Activated naive CD4-positive, alpha-beta T cell (primary cell): ENCODE measurements at places on chromosomes 2 and 18.

- DNase-seq, result no peak
Measured at GRCh38 chr18:76351961-76352581, 143.0 kb downstream of the ZNF516 start.

DNA sequence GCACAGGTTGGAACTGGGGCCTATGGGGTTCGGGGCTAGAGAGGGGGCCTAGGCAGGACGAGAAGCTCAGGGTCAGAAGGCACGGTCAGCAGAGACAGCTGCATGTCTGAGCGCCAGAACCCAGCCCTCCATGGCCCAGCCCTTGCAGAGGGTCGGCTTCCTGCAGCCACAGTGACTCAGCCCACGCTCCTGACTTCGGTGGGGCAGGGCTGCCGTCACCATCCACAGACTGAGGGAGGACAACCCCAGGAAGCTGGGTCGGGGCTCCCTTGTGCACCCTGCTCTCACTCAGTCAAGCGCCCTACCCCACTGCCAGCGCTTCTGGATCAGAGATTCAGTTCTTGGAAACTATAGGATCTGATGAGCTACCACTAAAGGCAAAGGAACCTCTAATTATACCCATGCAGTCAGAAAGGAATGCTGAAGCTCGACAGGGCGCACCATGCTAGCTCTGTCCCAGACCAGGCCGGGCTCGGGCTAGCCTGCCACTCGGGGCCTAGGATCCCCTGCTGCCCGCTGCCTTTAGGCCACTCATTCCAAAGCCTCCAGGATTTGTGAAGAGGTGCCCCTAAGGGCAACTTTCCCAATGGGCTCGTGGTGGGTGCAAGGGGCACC lies 3.0 kb downstream of the ACTR1B start:
- DNase-seq, result no peak

DNA sequence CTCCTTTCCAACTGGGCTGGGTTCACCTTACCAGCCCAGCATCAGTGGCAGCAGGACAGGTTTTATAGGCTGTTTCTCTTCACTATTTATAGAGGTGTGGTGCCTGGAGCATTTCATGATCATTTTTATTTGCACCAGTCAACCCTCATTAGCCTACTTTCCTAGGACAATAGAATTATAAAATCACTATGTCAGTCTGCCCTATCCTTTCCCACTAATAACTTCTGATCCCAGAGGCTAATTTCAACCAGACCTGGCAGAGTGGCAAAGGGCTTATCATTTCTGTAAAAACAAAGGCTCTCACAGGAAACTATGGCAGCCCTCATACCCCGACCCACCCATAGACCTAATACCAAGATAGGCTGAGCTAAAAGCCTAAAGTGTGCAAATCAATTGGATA lies 243.5 kb upstream of the TMEFF2 start:
- no peak for DNase-seq

GRCh38 chr18:57918601-57919000 lies 115.5 kb upstream of the ATP8B1 start:
- no peak for DNase-seq

DNA sequence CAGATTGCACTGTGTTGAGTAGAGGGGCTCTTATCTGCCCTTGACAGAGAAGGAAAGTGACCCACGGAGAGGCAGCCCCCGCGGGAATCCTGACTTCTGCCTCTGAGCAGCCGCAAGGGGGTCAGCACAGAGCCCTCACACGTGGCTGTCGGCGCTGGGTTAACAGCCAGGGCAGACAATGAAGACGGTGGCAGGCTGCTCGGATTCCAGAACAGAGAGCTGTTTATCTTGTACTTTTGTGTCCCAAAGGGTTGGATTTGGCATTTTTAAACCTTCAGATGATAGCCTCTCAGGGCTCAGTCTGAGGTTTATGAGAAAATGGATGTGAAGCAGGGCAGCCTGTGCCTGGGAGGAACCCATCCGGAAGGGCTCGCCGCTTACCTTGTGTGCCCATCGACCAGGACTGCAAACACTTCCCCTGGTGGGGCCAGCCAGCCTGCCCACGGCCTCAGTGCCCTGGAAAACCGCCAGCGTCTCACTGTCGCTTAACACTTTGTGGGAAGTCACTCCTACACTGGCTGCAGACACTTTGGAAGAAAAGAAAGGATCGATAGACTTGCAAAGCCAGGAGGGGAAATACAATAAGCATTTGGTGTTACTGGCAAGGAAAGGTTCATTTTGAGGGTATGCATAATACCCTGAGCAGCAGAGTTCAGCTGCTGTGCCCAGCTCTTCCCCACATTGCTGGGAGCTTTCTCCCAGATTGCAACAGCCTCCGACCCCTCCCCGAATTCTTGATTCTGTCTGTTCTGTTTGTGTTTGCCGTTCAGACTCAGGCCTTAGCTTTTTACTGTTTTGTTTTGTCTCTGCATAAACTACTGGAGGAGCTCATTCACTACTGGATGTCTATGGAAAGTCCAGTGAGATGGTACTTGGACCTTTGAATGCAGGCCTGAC lies 325.3 kb upstream of the MYT1L start:
- no peak for DNase-seq

DNA sequence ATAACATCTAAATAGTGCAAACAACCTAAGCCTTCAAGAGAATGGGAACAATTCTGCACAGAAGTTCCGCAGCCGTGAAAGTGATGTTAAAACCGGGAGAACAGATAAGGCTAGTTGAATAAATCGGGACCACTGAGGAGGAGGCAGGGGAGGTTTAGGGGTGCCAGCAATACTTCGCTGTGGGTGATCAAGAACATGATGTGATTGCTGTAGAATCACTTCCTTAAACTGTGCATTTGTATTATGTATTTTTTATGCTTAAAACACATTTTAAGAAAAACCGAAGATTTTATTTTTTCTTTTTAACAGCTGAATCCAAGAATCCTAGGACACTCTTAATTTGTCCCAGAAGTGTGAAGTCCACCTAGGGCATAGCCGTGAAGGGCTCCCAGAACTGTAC lies 33.6 kb downstream of the TTC32 start:
- no peak for DNase-seq

DNA sequence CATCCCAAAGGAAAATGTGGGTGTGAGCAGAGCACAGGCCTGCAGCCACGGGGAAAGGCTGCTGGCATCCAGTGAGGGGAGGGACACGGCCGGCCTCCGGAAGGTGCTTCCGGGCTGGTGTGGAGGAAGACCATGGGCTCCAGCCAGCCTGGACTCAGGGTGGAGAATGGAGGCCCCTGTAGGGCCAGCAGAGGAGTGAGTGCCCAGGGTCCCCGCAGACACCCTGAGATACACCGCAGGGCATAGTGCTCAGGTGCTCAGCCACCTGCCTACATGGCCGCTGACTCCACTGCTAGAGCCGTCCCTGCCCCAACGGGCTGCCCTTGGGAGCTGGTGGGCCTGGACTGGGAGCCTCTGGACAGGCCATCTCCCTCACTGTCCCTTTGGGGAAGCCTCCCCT lies 28.5 kb upstream of the SNTG2 start:
- DNase-seq, result no peak
